IMR-90 (cell line): ENCODE measurements at places on chromosomes 5 and 9. TPM values are rescaled to one million over a fixed set of nuclear protein-coding genes. Genes with fewer than 3 reads are reported as not detected.

Gene HTR1A
- total RNA-seq, result not detected in 2 replicates

Gene IL3
- not detected in 2 replicates for total RNA-seq

Gene CCDC152
- 0.90 and 1.9 TPM in 2 replicates for total RNA-seq

GRCh38 chr5:137336565-137337120 is 162.5 kb downstream of the SPOCK1 start:
- 0 out of 2 replicates have a peak, but pooled peaks cover 2% of the 10 kb centered on the region for H3K27me3 ChIP-seq
- H3K4me1 ChIP-seq, result no peaks in the 10 kb centered on the region
- no peak for DNase-seq
- H3K36me3 ChIP-seq, result no peaks in the 10 kb centered on the region
- no peak overlapping the region for H3K27ac ChIP-seq

DNA sequence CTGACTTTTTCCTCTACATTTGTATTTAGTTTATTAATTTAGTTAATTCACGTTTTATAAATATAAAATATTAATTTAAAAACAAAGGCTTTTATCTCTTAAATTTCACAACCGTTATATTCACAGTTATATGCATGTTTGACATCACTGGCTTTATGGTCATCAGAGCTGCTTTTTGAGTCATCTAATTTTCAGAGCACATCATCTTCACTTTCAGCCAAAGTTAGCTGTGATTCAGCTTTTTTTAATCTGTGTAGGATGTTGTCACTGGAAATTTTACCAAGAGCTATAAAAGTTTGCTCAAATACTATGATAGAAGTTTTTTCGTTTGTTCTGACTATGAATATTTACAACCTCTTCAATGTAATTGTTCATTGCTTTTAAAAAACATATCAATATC is 12.4 kb downstream of the CDC37L1 start:
- no peaks in the 10 kb centered on the region for H3K27me3 ChIP-seq
- no peaks in the 10 kb centered on the region for H3K4me1 ChIP-seq
- peak; percentile 78 for DNase-seq

GRCh38 chr5:15573590-15573989 is 73.6 kb downstream of the FBXL7 start:
- peak; percentile 46 for DNase-seq
- peaks cover 9% of the 10 kb centered on the region; the same call in 1 of the 2 replicates for H3K4me1 ChIP-seq
- H3K4me3 ChIP-seq, result no peak overlapping the region
- H3K27ac ChIP-seq, result no peak overlapping the region

GRCh38 chr5:96083361-96083881 is 121.8 kb upstream of the ELL2 start:
- H3K27ac ChIP-seq, result no peak overlapping the region

- H3K36me3 ChIP-seq, result no peaks in the 10 kb centered on the region
- no peak overlapping the region for H3K4me3 ChIP-seq
- H3K4me1 ChIP-seq, result no peaks in the 10 kb centered on the region
- no peak for DNase-seq
Observed at GRCh38 chr9:77010527-77010926, 8.9 kb upstream of the FOXB2 start.

GRCh38 chr9:124041817-124042116 is 30.2 kb downstream of the LHX2 start:
- H3K4me1 ChIP-seq, result no peaks in the 10 kb centered on the region; the same call in 1 of the 2 replicates
- no peaks in the 10 kb centered on the region for H3K36me3 ChIP-seq
- no peak for DNase-seq
- no peak overlapping the region for H3K4me3 ChIP-seq
- H3K27ac ChIP-seq, result no peak overlapping the region

DNA sequence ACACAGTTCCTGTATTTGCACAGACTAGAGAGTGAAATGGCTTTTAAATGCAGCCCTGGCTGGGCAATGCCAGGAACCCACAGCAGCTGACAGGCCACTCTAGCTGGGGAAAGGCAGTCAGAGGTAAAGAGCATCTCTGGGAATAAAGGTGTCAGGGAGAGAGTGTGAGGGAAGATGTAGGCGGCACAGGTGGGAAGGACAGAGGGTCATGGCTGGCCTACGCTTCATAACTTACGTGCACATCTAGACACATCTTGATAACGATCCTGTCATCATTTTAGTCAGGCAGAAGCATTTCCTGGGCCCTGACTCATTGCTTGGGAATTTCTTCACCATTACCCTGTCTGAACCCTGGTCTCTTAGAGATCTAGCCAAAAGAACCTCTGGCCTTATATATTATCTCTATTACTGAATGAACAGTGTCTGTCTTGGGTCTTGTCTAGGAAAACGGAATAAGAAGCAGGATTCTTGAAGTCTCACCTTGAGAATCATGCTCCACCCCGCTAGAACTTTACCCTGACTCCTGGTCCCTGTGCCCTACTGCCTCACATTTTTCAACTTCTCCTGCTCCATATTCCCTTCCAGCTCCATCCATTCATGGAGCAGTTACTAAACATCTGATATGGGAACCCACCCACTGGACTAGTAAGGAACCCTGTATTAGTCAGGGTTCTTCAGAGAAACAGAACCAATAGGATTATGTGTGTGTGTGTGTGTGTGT is 106.4 kb upstream of the ELL2 start:
- H3K27ac ChIP-seq, result peak overlapping the region; percentile 89
- DNase-seq, result peak; percentile 95
- H3K4me3 ChIP-seq, result no peak overlapping the region
- H3K4me1 ChIP-seq, result peaks cover 22% of the 10 kb centered on the region
- H3K27me3 ChIP-seq, result no peaks in the 10 kb centered on the region
- no peaks in the 10 kb centered on the region for H3K36me3 ChIP-seq

DNA sequence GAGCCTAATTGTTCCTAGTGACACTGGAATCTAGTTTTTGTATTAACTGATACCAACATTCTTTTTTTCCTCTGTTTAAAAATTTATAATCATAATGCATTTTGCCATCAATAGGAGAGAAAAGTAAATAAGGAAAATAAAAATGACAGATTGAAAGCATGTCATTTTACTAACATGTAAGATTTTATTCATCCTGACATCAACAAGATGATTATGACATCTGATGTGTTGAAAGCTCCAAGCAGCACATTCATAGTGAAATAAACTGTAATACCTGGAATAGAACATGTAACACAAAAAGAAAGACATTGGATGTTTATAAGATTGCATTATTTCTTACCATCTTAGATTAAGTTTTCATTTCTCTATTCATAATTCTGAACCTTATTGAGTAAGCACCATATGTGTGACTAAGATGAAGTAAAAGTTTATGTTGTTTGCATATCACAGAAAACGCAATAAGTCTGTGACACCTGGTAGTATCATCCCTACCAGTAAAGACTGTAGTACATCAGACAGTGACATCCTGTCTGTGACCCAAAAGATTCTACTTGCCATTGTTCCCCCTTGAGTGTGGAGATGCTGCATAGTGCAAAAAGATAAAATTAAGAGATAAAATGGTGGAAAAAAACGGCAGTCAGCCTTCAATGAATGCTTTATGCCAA is 225.6 kb downstream of the PCSK5 start:
- peaks cover 3% of the 10 kb centered on the region for H3K4me1 ChIP-seq
- no peak for DNase-seq
- H3K27me3 ChIP-seq, result no peaks in the 10 kb centered on the region
- H3K36me3 ChIP-seq, result peaks cover 1% of the 10 kb centered on the region; the same call in 1 of the 2 replicates
- no peak overlapping the region for H3K27ac ChIP-seq
- no peak overlapping the region for H3K4me3 ChIP-seq

DNA sequence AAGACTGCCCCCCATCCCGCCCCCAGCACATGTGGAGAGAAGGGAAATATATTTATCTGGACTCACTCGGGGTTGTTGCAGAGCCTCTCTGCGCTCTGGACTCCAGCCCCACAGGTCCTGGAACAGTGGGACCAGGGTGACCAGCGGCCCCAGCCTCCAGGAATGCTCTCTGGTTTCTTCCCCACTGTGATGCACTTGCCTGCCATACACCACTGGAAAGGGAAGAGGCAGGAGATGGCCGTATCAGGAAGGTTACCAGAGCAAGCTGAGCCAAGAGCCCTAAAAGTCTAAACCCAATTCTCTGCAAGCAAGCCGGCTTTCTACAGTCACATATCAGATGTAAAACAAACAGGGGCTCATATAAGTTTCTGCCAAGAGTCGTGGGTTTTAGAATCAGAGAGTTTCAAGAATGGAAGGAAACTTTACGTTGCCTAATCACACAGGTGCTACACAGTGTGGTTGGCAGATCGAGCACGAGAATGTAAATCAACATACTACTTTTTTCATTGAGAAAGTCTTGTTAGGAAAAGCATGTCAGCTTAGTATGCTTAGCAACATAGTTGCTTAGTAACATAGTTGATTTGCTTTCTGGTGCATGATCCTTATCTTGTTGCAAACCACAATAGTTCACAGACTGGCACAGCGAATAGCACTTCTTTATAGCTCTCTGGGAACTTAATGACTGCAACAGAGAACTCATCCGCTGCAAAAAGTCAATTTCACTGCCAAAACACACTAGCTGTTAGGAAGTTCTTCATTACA is 201.2 kb downstream of the TARS1 start:
- no peaks in the 10 kb centered on the region for H3K27me3 ChIP-seq
- peaks cover 9% of the 10 kb centered on the region; the same call in 1 of the 2 replicates for H3K36me3 ChIP-seq
- H3K4me1 ChIP-seq, result no peaks in the 10 kb centered on the region
- H3K27ac ChIP-seq, result no peak overlapping the region
- peak; percentile 50 for DNase-seq

- H3K36me3 ChIP-seq, result no peaks in the 10 kb centered on the region
- DNase-seq, result no peak
- no peak overlapping the region for H3K27ac ChIP-seq
- H3K27me3 ChIP-seq, result no peaks in the 10 kb centered on the region
- no peak overlapping the region for H3K4me3 ChIP-seq
- no peaks in the 10 kb centered on the region for H3K4me1 ChIP-seq
Observed at GRCh38 chr5:80629281-80629680, 25.2 kb upstream of the MSH3 start.

GRCh38 chr5:179901462-179901861 is 6.2 kb downstream of the TBC1D9B start:
- no peak overlapping the region for H3K4me3 ChIP-seq
- H3K27me3 ChIP-seq, result no peaks in the 10 kb centered on the region
- peaks cover 5% of the 10 kb centered on the region; the same call in 1 of the 2 replicates for H3K4me1 ChIP-seq
- DNase-seq, result no peak

GRCh38 chr9:33320230-33320567 is 29.9 kb downstream of the NFX1 start:
- H3K36me3 ChIP-seq, result peaks cover 34% of the 10 kb centered on the region
- H3K27me3 ChIP-seq, result no peaks in the 10 kb centered on the region
- no peak for DNase-seq

DNA sequence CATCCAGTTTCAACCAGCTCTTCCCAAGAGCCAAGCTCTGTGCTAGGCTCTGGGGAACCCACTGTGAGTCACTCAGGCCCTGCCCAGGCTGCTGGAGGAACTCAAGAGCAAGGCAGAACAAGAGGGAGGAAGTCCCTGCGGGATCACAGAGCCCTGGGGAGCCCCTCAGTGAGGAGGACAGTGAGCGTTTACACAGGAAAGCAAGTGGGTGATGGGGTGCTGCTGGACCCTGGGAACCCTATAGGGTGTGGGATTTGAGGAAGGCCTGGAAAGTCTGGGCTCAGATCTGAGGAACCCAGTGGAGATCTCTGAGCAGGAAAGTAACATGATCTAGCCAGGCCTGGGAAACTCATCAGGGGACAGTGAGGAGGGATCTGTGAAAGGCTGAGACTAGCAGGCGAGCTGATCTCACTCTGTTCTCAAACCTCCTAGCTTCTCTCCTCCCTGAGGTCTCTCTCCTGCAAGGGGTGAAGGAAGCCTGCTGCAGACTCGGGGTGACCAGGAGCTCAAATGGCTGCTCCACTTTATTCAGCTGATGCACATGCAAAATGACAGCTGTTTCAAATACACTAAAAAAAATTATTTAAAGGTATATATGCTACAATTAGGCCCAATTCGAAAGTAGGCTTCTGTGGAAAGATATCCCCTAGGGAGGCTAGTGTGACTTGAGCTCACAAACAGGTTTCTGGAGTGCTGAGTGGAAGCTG is 70.0 kb downstream of the SHB start:
- H3K4me1 ChIP-seq, result peaks cover 52% of the 10 kb centered on the region
- H3K36me3 ChIP-seq, result peaks cover 18% of the 10 kb centered on the region
- no peak overlapping the region for H3K4me3 ChIP-seq
- peak; percentile 49 for DNase-seq
- H3K27me3 ChIP-seq, result no peaks in the 10 kb centered on the region
- peak overlapping the region; percentile 50 for H3K27ac ChIP-seq

DNA sequence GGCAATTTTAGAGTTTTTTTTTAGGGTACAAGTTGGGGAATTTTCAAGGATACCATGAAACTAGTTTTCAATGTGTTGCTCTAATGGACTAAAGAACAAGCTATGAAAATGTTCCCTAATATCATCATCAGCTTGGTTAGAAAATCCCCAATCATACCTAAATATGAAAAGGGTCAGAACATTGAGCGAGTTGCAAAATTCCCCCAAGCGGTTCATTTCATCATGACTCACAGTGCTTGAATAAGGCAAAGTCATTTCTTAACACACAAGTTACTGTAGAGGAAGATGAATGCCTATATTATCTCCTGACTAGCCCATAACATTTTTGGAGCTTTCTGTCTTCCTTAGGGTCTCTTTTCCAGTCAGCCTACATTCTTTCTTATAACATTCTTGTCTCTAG is 62.7 kb downstream of the ST8SIA4 start:
- no peak overlapping the region for H3K27ac ChIP-seq
- H3K27me3 ChIP-seq, result no peaks in the 10 kb centered on the region
- DNase-seq, result peak; percentile 35
- H3K36me3 ChIP-seq, result no peaks in the 10 kb centered on the region
- H3K4me3 ChIP-seq, result no peak overlapping the region

GRCh38 chr5:139439013-139439903 is at the start of gene DNAJC18:
Gene DNAJC18, minus strand, starts transcription at chr5:139439525. Its CDS starts 80 bp downstream, at chr5:139439445.
- DNase-seq, result peak; percentile 89
- H3K27me3 ChIP-seq, result no peaks in the 10 kb centered on the region
- H3K36me3 ChIP-seq, result peaks cover 4% of the 10 kb centered on the region; the same call in 1 of the 2 replicates
- peak within 1 kb of the TSS; percentile 86 for H3K27ac ChIP-seq
- peaks cover 10% of the 10 kb centered on the region for H3K4me1 ChIP-seq

DNA sequence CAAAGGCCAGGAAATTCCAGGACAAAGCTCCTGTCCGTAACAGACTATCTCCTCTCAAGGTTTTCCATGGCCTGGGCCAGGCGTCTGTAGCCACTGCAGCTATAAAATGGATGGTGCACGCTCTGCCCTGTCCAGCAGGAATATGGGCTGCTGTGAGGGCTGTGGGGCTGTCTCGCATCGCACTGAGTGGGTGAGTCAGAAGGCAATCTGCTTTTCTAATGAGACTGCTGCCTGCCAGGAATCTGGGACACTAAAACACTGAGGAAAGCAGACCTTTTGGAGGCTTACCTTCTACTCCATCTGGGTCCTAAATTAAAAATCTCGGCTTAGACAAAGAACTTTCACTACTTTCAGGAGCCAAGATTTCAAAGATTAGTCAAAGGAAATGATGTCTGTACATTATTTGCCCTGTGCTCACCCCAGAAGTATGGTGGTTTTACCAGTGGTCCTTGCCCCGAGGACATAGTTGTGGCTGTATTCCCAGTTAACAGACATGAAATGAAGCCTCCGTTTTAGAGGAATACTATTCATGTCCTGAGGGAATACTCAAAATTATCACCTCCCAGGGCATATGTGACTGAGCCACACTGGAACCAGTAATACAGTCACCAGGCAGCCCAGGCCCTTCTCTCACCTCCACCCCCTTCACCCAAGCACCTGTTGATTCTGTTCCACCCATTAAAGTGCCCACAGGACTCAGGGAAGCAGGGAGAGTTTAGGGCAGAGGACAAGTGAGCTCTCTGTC is 56.4 kb downstream of the PFDN1 start:
- H3K4me1 ChIP-seq, result peaks cover 23% of the 10 kb centered on the region
- peaks cover 5% of the 10 kb centered on the region; the same call in 1 of the 2 replicates for H3K36me3 ChIP-seq
- peak; percentile 84 for DNase-seq
- no peak overlapping the region for H3K27ac ChIP-seq
- no peaks in the 10 kb centered on the region for H3K27me3 ChIP-seq
